ENCODE measurements at places on chromosomes 2 and 18.
A peak's percentile ranks its signal among the peaks of the same experiment; 100 is the strongest.

DNA sequence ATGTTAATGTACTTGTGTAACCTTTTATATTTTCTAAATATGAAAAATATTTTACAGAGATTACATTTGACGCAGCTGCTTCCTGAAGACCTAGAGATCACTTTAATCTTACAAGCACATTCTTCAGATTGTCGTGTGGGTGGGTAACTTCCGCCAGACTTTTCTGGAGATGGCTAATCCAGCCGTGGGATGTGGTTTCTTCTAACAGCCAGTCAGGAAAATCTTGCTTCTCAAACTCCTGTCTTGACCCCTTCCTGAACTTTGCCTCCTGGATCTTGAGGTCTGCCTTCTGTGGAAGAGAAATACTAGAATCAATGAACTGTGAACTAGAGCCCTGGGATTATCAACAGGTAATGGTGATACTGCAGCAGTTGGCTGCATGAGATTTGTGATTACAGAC lies 401.6 kb upstream of the TNP1 start:
- no peak for DNase-seq

DNA sequence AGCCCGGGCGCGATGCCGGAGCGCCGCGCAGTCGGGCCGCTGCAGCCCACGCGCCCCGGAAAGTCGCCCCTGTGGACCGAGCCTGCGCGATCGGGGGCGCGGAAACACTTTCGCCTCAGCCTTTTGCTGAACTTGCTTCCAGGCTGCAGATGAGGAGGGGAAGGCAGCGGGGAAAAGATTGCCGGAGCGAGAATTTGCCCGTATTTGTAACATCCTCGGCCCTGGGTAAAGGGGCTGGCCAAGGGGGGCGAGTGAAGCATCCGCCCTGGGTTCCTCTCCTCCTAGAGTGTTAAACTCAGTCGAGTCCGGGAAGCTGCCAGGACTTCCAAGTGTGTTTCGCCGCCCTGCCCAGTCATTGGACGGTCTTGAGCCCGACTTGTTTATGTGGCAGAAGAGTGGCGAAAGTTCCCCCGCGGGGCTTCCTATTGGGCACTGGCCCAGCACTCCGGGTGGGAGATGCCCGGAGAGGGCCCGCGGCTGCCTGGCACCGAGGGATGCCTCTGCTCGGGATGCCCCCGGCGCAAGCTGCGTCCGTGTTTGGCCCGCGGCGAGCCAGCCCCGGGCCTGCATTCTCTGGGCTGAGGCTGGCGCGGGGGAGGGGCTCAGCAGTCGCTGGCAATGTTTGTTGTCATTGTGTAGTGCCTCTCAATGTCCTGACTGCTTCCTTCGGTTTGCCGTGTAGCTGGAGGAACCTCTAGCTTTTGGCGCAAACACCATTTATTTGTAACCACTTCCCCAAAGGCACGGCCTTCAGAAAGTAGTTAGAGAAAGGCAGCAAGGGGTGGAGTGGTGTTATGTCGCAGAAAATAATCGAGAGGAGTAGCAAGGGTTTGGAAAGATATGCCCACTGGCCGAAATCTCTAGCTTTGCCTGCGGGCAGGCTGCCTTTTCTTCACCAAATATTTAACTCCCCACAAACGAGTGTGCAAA lies 1.1 kb downstream of the CYBRD1 start:
- DNase-seq, result peak; percentile 89

GRCh38 chr2:1701020-1701419 lies 43.3 kb downstream of the PXDN start:
- DNase-seq, result no peak

DNA sequence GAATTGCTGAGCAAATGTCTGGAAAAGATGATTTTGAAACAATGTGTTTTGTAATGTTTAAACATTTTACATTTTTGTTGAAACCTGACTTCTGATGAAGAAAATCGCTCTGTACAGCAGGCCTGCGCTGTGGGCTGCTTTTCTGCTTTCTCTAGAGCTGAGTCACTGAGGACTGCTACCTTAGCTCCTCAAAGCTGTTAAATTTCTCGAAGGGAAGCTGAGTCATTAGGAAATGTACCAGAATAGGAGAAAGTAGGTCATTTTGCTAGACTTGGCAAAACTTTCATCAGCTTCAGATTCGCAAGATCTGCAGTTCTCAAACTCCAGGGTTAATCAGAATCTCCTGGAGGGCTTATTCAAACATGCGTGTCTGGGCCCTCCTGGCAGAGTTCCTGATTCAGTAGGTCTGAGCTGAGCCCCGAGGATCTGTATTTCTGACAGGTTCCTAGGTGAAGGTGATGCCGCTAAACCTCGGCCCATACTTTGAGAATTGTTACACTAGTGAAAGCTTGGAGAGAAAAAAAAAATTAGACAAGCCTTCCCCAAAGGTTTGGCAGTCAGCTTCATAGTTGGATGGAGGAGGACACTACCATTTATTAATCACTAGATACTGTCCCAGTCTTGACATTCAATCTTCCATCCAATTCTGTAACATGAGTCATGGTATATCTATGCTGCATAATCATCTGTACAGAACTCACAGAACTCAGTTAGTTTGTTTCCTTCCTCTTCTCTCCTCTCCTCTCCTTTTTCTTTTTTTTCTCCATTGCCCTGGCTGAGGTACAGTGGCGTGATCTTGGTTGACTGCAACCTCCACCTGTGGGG lies 297.6 kb downstream of the PARD3B start:
- no peak for DNase-seq

GRCh38 chr18:60732143-60732542 lies 359.6 kb upstream of the MC4R start:
- DNase-seq, result no peak

DNA sequence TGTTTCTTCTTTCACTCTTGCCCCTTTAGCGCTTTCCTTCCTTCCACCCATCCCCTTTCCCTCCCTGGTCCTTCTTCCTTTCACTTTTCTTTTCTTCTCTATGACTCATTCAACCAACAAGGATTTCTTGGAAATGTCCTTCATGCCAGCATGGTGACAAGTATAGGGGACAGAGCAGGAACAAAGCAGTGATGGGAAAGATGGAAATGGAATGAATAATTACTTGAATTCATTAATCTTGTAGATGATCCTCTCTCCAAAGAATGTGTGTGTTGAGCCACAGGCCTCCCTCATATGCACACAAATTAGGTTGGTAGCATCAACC lies 1.5 kb downstream of the VAMP5 start:
- DNase-seq, result no peak

DNA sequence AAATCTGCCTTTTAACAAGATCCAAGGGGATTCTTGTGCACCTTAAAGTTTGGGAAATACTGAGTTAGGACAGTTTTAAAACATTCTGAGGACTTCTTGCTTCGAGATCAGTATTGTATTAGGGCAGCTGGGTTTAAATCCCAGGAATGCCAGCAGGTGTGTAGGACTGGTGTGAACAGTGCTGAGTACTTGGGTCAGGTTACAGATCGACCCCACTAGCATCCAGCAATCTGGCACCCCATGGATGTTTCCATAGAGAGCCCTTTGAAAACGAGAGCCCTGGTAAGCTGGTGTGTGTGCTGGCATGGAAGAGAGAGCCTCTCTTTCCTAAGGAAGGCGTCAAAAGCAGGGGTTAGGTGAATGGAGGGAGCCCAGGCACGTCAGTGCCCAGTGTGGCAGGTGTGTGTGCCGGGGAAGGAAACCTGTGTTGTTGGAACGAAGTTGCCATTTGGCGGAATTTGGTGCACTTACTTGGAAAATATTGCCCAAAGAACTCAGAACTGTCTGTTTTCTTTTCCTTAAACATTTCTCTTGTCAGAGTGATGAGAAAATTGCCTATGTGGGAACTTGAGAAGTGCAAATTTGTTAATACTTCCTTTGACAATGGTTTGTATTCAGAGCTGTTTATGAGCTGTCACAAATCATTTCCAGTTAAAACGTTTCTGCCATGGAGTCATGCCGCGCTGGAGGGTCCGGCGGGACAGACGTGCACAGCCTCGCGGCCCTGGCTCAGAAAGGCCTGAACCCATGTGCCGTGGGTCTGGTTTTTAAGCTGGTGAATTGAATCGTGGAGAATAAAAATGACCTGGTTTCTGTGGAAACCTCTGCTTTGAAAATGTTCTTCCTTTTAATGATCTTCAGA lies 38.1 kb downstream of the LDLRAD4 start:
- peak; percentile 65 for DNase-seq

- DNase-seq, result no peak
Observed at GRCh38 chr2:182591774-182592173, 124.3 kb upstream of the DNAJC10 start.

- no peak for DNase-seq
Observed at GRCh38 chr2:65357959-65358294, 74.5 kb downstream of the SPRED2 start.

DNA sequence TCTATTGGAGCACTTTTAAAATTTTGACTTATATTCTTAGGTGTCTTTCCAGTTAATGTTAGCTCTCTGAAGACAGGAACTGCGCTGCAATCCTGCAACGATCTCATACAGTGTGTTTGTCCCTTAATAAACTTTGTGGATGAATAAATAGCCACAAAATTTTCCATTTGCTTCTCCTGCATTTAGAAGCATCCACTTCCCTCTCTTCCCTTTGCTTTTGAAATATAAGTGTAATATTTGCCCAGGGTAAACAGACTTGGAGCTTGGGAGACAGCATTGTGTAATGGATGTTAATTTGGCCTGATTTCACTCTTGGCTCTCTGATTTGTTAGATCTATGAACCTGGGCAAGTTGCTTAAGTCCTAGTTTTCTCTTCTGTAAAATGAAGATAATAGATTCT lies 58.2 kb upstream of the CD28 start:
- DNase-seq, result no peak

- DNase-seq, result no peak
Observed at GRCh38 chr2:233482616-233483015, 84.0 kb downstream of the USP40 start.

DNA sequence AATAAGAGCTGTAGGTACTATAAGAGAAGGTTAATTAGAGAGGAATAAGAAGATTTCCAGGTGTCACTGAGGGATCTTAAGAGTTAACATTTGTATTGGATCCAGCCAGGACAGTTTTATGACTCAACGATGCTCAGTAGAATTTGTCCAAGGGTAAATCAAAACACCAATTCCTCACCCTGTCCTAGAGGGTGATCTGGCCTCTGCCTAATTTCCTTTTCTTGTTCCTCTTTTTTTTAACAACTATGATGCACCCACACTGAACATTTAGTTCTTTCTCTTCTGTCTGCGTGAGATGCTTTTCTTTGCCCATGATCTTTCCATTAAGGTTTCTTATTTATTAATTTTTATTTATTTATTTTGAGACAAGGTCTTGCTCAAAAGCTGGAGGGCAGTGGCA lies 92.0 kb downstream of the PMS1 start:
- DNase-seq, result no peak

- peak; percentile 94 for DNase-seq
Observed at GRCh38 chr18:3261373-3262233, at the start of gene MYL12B. Gene MYL12B, plus strand, starts transcription at chr18:3262133. Its CDS starts 10,766 bp downstream, at chr18:3272899.

DNA sequence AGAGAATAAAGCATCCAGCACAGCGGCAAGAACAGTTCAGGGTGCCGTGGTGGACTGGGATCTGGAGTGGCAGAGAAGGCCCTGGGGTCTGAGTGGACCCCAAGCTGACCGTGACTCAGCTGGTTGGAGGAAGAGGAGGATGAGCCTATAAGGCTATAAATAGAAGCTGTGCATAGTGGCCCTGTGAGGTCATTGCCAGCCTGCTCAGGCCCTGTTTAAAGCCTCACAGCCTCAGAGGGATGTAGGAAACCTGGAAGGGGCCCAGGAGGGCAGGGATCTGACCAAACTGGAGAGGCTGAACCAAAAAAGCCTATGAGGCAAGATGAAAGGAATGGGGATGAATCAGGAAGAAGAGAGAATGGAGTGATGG lies 11.3 kb upstream of the DES start:
- no peak for DNase-seq

DNA sequence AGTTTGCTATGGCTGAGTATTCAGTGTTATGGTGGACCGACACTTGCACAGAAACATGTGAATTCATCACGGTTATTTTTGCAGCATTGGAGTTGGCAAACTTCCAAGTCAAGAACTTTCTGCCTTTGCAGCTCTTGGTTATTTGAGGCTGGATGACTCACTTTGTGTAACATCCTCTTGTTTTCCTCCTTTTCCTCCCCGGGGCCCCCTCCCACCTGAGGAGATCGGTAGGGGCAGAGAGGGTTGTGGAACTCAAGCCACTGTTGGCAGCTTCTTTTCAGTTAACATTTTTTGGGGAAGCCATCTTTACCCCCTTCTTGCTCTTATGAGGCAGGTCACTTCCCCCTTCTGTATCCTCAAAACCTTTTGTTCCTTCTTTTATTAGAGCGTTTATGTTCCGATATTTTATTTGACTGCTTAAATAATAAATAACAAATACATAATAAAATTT lies 48.6 kb downstream of the DDX1 start:
- DNase-seq, result peak; percentile 42

DNA sequence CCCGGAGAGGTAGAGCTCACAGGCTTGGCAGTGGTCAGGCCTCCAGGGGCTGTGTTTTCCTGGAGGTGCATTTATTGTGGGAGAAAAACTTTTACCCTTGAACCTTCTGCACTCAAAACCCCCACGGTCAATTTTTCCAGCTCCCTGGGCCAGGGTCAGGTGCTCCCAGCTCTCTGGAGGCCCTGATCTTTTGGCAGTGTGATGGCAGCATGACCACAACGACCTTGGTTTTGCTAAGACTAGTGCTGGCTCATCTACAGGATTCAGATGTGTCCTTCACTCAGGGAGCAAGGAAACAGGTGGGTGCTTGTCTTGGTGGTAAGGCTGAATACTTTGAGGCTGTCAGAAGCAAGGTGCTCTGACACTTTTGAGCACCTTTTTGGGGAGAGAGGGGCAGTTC lies 92.3 kb downstream of the CCDC93 start:
- DNase-seq, result no peak

- DNase-seq, result no peak
Observed at GRCh38 chr18:22250591-22250996, 81.2 kb downstream of the GATA6 start.

- DNase-seq, result no peak
Observed at GRCh38 chr2:71609441-71609840, 156.1 kb downstream of the DYSF start.

- peak; percentile 72 for DNase-seq
Observed at GRCh38 chr2:121519732-121520640, 10.7 kb upstream of the RNU4ATAC start.

- no peak for DNase-seq
Observed at GRCh38 chr2:239603411-239604356, 202.9 kb upstream of the HDAC4 start.

- DNase-seq, result peak; percentile 42
Observed at GRCh38 chr2:104028061-104028460, 825.9 kb upstream of the POU3F3 start.

DNA sequence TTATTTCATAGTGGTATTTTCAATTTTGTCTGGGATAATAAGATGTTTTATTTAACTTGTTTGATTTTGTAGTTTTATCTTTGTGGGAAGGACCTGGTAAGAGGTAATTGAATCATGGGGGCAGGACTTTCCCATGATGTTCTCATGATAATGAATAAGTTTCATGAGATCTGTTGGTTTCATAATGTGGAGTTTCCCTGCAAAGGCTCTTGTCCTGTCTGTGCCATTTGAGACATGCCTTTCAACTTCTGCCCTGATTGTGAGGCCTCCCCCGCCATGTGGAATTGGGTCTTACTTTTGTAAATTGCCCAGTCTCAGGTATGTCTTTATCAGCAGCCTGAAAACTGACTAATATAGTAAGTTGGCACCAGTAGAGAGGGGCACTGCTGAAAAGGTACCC lies 77.8 kb upstream of the ARHGAP15 start:
- DNase-seq, result no peak

GRCh38 chr18:6755107-6755506 lies 25.6 kb downstream of the ARHGAP28 start:
- no peak for DNase-seq
